ENCODE measurements at places on chromosomes 16 and 17.
A peak's percentile ranks its signal among the peaks of the same experiment; 100 is the strongest.

DNA sequence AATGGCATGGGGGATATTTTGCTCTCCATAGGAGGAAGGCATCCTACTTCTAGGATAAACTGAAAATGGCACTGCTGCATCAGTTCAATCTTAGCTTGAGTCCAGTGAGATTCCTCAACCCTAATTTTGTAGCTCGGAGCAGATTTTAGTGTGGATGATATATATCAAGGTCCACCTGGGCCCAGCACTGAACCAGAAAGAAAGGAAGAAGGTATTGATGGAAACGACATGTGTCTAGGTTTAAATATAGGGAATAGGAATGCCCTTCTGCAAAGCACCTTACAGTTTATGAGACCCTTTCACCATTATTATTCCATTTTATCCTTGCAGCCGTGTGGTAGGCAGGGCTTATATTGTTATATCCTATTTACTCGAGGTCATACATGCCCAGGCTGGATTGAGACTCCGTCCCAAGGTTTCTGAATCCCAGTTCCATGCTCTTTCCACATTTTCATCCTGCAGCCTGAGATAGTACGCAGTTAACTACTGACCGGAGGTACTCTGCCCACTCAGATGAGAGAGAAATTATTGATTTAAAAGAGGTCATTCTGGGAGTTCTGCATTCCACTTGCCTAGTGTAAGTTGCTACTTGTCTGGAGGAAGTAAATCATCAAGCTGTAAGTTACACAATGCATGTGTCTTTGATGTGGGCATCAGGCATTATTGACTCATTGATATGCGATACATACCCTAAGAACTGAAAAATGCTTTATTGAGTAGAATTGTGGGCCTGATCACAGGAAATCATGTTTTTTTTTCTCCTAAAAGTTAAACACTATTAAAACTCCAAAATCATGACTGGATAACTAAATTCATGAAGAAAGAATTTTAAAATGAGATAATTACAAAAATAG, 10.1 kb downstream of the KRT39 start:
- DNase-seq, result peak; percentile 97

- DNase-seq, result no peak
Observed at GRCh38 chr16:48160575-48160974, 4.8 kb upstream of the ABCC12 start.

DNA sequence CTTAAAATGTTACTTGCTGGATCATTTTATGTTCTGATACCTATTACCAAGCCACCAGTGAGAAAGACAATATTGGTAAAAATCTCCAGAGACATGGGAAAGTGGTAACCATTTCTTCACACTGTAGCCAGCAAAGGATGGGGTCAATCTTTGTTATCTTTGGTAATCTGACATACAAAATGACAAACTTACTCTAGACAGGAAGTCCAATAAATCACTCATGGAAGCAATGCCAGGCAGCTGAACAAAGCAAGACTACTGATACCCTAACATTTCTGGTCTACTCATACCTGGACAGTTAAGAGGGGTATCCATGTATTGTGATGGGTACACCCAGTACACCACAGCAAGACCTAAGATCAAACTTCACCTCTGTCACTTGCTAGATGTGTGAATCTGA, 19.0 kb downstream of the GRB2 start:
- DNase-seq, result no peak

GRCh38 chr17:34110315-34110714, 144.8 kb upstream of the CCL2 start:
- DNase-seq, result no peak

DNA sequence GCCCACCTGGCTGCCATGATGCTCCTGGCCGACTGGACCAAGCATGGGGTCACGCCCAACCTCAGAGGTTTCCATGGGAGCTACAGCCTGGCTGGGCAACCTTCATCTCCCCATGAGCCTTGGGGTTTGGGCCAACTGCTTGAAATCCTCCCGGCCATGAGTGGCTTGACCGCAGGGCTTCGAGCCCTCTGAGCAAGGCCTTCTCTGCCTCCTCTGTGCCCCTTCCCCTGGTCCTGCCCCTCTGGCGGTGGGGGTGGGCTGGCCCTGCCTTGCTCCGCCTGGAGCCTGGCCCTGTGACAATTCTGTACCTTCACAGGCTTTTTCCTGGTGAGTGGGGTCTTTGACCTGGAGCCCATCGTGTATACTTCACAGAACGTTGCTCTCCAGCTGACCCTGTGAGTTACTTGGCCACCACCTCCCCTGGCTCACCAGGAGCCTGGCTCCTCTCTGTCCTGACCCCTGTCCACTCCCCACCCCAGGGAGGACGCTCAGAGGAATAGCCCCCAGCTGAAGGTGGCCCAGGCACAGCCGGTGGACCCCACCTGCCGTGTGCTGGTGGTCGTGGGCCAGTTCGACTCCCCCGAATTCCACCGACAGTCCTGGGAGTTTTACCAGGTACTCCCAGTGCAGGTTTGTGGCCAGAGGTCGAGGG, 8.8 kb upstream of the BIRC5 start:
- no peak for DNase-seq

GRCh38 chr17:8155231-8155995, 3.2 kb upstream of the PER1 start:
- DNase-seq, result no peak

DNA sequence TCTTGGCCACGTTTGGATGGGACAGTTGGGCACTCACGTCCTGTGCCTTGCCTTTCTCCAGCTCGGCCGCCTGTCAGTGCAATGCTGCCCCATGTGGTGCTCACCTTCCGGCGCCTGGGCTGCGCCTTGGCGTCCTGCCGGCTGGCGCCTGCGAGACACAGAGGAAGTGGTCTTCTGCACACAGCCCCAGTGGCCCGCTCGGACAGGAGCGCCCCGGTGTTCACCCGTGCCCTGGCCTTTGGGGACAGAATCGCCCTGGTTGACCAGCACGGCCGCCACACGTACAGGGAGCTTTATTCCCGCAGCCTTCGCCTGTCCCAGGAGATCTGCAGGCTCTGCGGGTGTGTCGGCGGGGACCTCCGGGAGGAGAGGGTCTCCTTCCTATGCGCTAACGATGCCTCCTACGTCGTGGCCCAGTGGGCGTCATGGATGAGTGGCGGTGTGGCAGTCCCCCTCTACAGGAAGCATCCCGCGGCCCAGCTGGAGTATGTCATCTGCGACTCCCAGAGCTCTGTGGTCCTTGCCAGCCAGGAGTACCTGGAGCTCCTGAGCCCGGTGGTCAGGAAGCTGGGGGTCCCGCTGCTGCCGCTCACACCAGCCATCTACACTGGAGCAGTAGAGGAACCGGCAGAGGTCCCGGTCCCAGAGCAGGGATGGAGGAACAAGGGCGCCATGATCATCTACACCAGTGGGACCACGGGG, 7.1 kb downstream of the ACSF3 start:
- no peak for DNase-seq

DNA sequence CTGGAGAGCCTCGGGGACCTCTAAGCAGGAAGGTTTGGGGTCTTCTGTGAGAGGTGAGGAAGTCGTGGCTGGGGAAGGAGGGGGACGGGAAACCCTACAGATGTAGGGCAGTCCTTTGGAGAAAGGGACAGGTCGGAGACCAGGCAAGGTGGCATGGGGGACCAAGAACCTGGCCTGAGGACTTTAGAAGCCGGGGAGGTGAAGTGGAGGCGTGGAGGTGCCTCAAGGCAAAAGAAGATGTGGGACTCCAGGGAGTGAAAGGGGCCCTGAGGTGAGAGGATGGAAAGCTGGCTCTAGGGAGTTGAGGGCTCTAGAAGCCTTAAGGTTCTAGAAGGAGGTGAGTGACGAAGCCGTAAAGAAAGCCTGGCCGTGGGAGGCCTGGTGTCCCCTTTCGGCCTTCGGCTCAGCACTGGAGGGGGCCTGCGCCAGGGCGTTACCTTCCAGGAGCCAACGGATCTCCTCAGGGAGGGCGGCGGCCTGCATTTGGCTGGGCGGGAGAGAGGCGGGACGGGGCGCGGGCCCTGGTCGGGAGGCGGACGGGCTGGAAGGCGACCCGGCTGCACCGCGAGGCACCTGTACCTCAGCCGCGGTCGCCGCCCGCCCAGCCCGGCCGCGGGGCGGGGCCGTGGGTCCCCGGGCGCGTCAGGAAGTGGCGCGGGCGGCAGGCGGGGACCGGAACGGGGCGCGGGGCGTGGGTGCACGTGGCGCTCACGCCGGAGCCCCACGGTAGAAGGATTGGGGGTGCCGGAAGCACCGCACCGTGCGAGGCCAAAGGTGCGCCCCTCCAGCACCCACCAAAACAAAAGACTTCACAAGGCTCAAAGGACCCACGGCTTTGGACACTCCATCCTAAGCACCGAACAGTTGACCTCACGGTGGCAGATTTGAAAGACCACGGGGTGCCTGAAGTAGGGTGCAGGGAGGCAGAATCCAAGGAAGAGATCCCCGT, at the start of gene SKAP1:
Gene SKAP1 (minus strand): TSS at position 577 of the 949 bp plus-strand sequence.
- DNase-seq, result no peak

DNA sequence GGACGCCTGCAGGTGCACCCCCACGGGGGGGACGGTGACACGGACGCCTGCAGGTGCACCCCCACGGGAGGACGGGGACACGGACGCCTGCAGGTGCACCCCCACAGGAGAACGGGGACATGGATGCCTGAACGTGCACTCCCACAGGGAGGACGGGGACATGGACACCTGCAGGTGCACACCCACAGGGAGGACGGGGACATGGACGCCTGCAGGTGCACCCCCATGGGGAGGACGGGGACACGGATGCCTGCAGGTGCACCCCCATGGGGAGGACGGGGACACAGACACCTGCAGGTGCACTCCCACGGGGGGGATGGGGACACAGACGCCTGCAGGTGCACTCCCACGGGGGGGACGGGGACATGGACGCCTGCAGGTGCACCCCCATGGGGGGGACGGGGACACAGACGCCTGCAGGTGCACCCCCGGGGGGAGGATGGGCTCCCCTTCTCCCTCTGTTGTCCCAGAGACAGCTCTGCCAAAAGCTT, 114.5 kb upstream of the METRNL start:
- DNase-seq, result no peak

GRCh38 chr17:58282442-58282841, 1.7 kb upstream of the MPO start:
- no peak for DNase-seq

All from EL (cell line).